ENCODE measurements at places on chromosomes 3 and 15. TPM values are rescaled to one million over a fixed set of nuclear protein-coding genes. Genes with fewer than 3 reads are reported as not detected.

Gene EEFSEC
- 4.6 TPM for polyA plus RNA-seq

Gene IL12A
- polyA plus RNA-seq, result not detected

Gene FETUB
- polyA plus RNA-seq, result not detected

Gene B3GNT5
- polyA plus RNA-seq, result 6.1 TPM

Gene TMC3
- not detected for polyA plus RNA-seq

Gene ZNF860
- 1.2 TPM for polyA plus RNA-seq

Gene IL20RB
- polyA plus RNA-seq, result 2.0 TPM

Gene TMEM89
- 0.52 TPM for polyA plus RNA-seq

Gene SLC12A8
- polyA plus RNA-seq, result 4.6 TPM

Gene GOLGA6B
- not detected for polyA plus RNA-seq

Gene FMN1
- 0.26 TPM for polyA plus RNA-seq

Gene STARD9
- 7.1 TPM for polyA plus RNA-seq

Gene SLC24A5
- 0.76 TPM for polyA plus RNA-seq

Gene REC114
- not detected for polyA plus RNA-seq

Gene CACNA1D
- polyA plus RNA-seq, result 24.9 TPM

Gene SIN3A
- 11.5 TPM for polyA plus RNA-seq

Gene ATP13A4
- 6.2 TPM for polyA plus RNA-seq

Gene CFAP92
- polyA plus RNA-seq, result 1.6 TPM

Gene CSTA
- not detected for polyA plus RNA-seq

Gene GATA2
- polyA plus RNA-seq, result not detected

Gene ADAMTS7
- polyA plus RNA-seq, result 31.5 TPM

Gene RCN2
- polyA plus RNA-seq, result 400 TPM

Gene ALAS1
- polyA plus RNA-seq, result 66.0 TPM

Gene GOLGA6A
- 0.50 TPM for polyA plus RNA-seq

Gene FEZF2
- not detected for polyA plus RNA-seq

Gene NRROS
- polyA plus RNA-seq, result not detected

Gene ZNF717
- polyA plus RNA-seq, result 7.0 TPM

Gene AGBL1
- polyA plus RNA-seq, result 0.12 TPM

Gene CHRNA3
- 2.4 TPM for polyA plus RNA-seq
